ENCODE measurements at places on chromosomes 13 and 19.

GRCh38 chr19:43526884-43527859, at the start of gene ETHE1:
Gene ETHE1 (minus strand): TSS chr19:43527201. CDS start chr19:43527177, 24 bp downstream.
- peak; percentile 49 for DNase-seq

DNA sequence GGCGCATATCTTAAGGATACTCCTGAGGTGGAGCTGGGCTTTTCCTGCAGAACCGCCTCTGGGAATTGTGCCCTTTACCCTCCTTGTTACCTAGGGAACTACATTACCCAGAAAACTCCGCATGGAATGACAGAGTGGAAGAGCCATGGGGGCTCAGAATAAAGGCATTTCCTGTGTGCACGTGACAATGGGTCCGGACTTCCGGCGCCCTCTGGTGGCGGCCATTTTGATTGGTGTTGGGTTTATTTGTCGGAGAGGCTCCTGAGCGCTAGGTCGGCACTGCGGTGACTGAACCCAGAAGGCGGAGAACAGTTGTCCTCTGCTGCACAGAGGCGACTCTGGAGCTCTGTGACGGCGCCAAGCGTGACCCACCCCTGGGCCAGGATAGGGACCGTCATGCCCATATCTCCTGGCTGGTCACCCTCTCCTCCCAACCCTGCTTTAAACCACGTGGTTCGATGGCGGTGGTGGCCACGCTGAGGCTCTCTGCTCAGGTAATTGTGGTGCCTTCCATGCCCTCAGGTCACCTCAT, at the start of gene ZNF587B:
Gene ZNF587B, plus strand, starts transcription at position 229 of the 532 bp plus-strand sequence. Its CDS starts 230 bp downstream, at position 459.
- peak; percentile 77 for DNase-seq

GRCh38 chr19:46475986-46476385, 4.6 kb upstream of the PNMA8A start:
- peak; percentile 49 for DNase-seq

DNA sequence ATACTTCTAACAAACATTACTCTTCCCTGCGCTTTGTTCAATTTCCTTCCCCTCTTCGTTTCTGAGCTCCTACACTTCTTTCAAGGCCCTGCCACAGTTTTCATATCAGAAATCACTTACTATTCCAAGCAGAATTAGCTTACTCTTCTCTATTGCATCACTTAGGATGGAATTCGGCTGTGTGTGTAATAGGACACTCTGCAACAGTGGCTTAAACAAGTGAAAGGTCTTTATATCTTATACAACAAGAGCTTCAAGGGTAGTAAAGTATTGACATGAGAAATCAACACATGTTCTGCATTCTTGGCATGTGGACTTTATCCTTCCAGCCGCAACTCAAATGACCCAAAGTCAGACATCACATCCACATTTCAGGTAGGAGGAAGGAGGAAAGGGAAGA, 279.6 kb downstream of the PCDH20 start:
- DNase-seq: no peak

DNA sequence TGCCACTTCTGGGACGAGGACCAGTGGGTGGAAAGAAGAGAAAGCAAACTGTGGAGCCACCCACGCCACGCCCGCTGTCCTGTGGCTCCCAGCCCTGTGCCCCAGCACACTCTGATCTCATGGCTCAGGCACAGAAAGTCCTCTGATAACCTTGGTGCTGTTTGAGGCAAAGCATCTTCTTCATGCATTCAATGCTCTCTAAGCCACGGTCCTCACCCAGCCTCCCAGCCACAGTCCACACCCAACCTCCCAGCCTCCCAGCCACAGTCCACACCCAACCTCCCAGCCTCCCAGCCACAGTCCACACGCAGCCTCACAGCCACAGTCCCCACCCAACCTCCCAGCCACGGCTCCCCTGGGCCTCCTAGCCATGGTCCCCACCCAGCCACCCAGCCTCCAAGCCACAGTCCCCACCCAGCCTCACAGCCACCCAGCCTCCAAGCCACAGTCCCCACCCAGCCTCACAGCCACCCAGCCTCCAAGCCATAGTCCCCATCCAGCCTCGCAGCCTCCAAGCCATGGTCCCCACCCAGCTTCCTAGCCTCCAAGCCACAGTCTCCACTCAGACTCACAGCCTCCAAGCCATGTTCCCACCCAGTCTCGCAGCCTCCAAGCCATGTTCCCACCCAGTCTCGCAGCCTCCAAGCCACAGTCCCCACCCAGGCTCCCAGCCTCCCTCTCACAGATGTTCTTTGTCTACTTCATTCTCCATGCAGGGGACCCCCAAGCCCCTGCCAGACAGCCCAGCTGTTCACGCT, 74.9 kb downstream of the SOX1 start:
- no peak for DNase-seq

- DNase-seq: peak; percentile 5
Measured at GRCh38 chr19:15584541-15585115, 30.4 kb upstream of the CYP4F8 start.

DNA sequence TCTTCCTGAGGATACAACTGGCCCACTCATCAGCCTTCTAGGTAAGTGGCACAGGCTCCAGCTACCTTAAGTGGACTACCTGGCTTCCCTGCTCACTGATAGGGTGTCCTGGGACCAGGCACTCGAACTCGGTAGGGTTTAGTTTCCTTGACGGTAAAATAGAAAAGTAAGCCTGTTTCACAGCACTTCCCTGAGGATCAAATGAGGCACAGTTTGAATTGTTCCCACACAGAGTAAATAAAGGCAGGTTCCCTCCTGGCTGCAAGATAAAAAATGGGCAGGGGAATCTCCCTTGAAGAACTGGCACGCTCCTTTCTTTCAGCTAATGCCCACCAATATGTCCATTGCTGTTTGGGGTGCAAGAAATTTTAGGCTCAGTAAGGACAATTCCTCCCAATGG, 1.1 kb upstream of the FAM124A start:
- DNase-seq: no peak

DNA sequence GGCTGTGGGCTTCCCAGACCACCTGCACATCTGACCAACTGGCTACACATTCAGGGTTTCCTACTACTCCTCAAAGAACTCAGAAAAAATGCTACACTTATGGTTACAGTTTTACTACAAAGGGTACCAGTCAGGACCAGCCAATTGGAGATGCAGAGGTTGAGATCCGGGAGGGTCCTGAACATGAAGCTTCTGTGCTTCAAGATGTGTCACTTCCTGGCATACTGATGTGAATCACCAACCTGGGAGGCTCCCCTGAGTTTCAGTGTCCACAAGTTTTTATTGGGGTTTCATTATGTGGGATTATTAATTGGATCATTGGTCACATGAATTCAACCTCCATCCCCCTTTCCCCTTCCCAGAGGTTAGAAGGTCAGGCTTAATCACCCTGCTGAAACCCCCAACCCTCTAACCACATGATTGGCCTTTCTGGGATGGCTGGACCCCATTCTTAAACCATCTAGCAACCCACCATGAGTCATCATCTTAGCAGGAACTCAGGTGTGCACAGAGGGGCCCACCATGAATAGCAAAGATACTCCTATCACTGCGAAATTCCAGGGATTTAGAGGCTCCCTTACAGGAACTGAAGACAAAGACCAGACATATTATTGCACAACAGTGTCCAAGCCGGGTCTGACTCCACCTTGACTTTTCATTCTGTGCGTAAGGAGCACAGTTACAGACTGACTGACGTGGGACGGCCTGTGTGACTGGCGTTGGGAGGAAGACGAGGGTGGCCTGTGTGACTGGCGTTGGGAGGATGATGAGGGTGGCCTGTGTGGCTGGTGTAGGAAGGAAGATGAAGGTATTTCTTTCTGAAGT, 90.7 kb downstream of the ATP8A2 start:
- DNase-seq: no peak

DNA sequence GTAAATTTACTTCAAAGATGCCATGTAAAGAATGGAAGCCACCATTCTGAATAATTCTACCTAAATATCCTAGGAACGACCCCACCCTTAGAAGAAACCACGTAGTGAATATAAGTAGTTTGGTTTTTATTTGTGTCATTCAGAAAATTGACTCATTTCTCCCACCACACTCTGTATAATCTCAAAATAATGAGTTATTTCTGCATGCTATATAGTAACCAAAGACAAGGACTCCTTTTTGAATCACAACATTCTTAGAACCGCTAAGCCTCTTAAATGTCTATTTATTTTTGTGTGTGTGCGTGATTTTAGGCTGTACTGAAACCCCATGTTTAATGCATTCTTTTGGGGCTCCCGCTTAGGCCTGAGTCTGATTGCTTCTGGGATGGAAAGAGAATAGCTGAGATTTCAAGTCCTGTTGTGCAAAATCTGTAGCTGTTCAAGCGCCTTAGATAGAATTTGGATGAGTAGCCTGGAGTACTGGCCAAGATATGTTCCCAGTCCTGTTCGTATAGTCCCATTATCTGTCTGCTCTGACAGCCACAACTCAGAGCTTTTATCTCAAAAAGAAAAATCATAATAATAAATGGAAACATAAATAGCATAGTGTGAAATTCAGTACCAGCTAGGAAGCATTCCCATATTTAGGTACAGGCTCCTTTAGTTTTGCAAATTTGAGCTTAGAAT, 532.4 kb upstream of the NBEA start:
- no peak for DNase-seq

GRCh38 chr13:50649211-50649610, 194.3 kb downstream of the DLEU7 start:
- no peak for DNase-seq

DNA sequence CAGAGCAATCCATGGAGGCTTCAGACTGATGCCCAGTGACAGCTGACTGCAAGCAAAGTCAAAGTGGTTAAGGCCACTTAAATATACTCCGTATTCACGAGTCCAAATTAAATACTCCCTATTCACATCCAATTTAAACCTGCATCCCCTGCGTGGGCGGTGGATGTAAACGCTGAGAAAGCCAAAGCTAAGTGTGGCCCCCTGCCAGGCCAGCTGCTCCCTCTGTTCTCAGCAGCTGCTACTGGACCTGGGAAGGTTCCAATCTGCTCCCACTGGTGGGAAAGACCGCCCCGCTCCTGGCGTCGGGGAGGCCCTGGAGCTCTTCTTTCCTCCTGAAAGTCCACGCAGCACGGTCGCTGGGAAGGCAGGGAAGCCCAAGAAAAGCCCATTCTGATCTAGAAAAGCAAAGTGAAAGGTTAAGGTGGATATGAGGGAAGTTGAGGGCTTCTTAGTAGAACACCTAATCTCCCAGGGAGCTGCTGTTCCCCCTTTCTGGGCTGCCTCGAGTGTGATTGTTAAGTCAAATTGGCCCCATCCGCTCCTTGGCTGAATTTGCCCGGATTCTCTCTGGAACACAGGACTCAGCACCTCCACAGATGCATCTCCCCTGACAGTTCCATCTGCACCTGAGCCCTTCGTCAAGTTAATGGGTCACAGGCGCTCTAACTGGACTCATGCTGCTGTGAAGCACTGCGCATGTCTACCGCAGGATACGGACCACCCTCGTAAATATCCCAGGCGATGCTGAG, 205.5 kb downstream of the USP12 start:
- peak; percentile 33 for DNase-seq

- DNase-seq: no peak
Measured at GRCh38 chr13:88097541-88097940, 426.4 kb downstream of the SLITRK5 start.

GRCh38 chr13:26677156-26677555, 83.4 kb downstream of the GPR12 start:
- DNase-seq: no peak

DNA sequence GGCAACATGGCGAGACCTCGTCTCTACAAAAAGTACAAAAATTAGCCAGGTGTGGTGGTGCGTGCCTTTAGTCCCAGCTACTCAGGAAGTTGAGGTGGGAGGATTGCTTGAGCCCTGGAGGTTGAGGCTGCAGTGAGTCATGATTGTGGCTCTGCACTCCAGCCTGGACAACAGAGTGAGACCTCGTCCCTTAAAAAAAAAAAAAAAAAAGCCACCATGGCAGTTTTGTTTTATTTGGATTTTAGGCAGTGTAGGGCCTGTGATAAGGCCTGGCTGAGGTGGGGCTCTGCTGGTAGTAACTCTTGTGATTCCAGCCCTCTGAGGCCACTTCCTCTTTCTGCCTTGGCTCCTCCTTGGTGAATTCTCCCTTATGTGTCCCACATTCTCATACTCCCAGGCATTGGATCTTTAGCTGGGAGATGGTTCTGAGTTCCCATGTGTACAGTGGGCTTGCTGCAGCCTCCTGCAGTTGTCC, 39.2 kb downstream of the GATAD2A start:
- DNase-seq: no peak

GRCh38 chr19:30584090-30584489, 211.9 kb downstream of the ZNF536 start:
- no peak for DNase-seq

GRCh38 chr13:28379371-28380083, 115.4 kb downstream of the FLT1 start:
- no peak for DNase-seq

DNA sequence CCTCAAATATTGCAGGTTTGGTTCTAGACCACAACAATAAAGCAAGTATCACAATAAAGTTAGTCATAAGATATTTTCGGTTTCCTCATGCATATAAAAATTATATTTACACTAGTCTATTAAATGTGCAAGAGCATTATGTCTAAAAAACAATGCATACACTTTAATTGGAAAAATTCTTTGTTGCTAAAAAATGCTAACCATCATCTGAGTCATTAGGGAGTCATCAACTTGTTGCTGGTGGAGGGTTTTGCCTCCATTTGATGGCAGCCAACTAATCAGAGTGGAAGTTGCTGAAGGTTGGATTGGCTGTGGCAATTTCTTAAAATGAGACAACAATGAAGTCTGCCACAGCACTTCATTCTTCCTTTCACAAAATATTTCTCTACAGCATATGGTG, 422.3 kb upstream of the GPC6 start:
- DNase-seq: peak; percentile 54

GRCh38 chr13:112686987-112687386, 2.9 kb upstream of the ATP11A start:
- no peak for DNase-seq

- DNase-seq: peak; percentile 58
Measured at GRCh38 chr13:29743201-29743786, 107.1 kb downstream of the UBL3 start.

- no peak for DNase-seq
Measured at GRCh38 chr19:20863176-20863575, 59.9 kb upstream of the ZNF85 start.

GRCh38 chr13:22218797-22219196, 547.9 kb downstream of the FGF9 start:
- DNase-seq: no peak

DNA sequence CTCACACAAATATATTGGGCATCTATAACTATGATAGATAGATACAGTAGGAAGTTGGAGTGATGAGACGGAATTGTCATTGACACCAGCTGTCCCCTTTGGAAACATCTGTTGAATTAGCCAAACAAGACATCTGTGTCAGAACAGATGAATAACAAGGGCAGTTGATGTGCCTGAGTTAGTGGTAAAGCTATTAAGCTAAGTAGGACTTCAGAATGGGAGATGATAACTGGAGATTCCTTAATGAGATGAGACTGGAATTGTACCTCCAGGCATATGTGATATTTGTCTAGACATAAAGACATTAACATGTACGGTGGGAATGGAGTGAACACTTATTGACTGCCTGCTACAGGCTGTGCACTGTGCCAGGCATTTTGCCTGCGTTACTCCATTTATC, 78.7 kb downstream of the MBNL2 start:
- no peak for DNase-seq

- no peak for DNase-seq
Measured at GRCh38 chr13:106212386-106213010, 323.0 kb downstream of the EFNB2 start.
